ENCODE measurements at places on chromosomes 11 and 22.
A peak's percentile ranks its signal among the peaks of the same experiment; 100 is the strongest.

- no peak for DNase-seq
Observed at GRCh38 chr11:35148163-35148837, 9.3 kb downstream of the CD44 start.

GRCh38 chr11:17152306-17152705 lies 55.5 kb downstream of the PIK3C2A start:
- DNase-seq = no peak

DNA sequence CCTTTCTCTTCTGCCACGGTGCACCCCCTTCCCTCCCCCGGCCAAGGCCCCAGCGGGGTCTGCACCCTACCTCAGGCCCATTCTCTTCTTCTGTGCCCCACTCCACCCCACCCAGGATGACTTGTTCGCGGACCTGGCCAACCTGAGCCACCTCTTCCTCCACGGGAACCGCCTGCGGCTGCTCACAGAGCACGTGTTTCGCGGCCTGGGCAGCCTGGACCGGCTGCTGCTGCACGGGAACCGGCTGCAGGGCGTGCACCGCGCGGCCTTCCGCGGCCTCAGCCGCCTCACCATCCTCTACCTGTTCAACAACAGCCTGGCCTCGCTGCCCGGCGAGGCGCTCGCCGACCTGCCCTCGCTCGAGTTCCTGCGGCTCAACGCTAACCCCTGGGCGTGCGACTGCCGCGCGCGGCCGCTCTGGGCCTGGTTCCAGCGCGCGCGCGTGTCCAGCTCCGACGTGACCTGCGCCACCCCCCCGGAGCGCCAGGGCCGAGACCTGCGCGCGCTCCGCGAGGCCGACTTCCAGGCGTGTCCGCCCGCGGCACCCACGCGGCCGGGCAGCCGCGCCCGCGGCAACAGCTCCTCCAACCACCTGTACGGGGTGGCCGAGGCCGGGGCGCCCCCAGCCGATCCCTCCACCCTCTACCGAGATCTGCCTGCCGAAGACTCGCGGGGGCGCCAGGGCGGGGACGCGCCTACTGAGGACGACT lies 15.9 kb downstream of the RTN4RL2 start:
- no peak for DNase-seq

DNA sequence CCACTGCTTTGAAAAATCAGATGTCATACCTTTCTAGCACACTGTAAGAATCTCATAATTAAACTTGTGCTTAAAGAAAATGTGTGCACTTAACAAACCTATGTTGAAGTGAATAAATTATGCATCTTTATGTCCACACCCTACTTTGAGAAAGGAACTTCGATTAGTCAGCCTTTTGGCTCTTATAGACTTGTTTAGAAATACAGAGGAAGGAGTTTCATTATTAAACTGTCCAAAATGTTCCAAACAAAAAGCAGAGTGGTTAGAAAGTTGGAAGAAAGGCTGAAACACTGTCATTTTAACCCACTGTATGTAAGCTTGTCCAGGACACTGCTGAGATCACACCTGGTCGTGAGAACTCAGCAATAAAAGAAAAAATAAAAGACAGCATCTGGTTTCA lies 863.2 kb upstream of the CHORDC1 start:
- peak; percentile 21 for DNase-seq

DNA sequence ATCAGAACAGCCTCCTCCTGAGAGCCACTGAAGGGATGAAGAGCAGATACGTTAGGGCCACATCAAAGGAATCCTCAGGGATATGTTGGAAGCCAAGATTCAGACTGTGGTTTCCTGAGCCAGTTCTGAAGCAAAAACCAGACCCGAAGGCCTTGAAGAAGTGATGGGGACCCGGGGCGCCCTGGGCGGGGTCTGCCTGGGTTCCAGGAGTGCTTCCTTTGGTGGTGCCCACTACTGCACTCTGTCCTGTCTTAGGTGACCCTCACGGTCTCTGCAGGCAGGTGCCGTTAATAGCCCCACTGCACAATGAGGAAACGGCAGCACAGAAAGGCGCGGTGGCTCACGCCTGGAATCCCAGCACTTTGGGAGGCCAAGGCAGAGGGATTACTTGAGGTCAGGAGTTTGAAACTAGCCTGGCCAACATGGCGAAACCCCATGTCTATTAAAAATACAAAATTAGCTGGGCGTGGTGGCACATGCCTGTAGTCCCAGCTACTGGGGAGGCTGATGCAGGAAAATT lies 12.9 kb upstream of the SH3BP1 start:
- no peak for DNase-seq

DNA sequence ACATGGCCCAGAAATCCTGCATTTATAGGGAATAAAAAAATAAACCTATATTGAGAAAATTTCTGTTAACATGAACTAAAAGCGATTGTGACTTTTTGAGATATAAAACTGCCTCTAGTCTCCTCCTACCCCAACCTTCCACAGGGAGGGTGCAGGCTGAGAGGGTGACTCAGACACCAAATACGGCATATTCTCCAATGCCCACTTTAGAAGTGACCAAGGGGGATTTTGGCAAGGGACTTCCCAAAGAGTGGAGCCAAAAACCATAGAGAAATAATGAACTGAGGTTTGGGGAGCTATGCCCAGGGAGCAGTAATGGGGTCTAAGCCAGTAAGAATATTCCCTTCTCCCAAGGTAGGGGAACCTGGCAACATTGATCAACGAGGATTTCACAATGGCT lies 124.9 kb upstream of the ZC3H12C start:
- DNase-seq = no peak

GRCh38 chr22:39349506-39349966 lies 255 bp upstream of the SYNGR1 start:
- no peak for DNase-seq

GRCh38 chr11:79485694-79486093 lies 44.9 kb upstream of the TENM4 start:
- DNase-seq = no peak

DNA sequence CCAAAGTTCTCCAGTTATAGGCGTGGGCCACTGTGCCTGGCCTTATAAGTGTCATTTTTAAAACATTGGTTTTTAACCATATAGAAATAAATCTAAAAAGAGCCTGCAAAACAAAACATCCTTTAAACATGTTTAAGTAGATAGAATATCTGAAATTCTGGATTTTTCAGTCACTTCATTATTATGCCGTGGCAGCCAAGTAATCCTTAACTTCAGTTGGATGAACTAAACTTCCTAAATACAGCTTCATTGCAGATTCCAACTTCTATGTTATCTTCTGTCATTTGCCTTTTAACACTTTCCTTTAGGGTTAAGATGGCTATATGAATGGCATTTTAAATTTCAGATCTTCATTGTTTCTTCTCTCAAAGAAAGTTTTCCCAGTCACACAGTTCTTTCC lies 291.4 kb downstream of the TMEM135 start:
- no peak for DNase-seq

GRCh38 chr11:64323373-64323772 lies 5.5 kb downstream of the PRDX5 start:
- no peak for DNase-seq

- no peak for DNase-seq
Observed at GRCh38 chr11:117565709-117566108, 231.3 kb downstream of the DSCAML1 start.

DNA sequence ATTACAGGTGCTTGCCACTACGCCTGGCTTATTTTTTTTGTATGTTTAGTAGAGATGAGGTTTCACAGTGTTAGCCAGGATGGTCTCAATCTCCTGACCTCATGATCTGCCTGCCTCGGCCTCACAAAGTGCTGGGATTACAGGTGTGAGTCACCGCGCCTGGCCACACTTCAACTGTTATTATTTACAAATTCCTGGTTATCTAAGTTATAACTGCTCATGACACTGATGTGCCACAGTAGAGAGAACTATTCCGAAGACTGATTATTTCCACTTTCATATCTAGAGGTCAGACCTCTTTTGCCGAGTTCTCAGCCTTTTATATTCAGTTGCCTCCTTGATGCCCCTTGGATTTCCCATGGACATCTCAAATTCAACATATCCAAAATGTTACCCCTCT lies 3.9 kb upstream of the NUP160 start:
- no peak for DNase-seq

GRCh38 chr22:41905411-41906202 lies 9.3 kb downstream of the SHISA8 start:
- no peak for DNase-seq

DNA sequence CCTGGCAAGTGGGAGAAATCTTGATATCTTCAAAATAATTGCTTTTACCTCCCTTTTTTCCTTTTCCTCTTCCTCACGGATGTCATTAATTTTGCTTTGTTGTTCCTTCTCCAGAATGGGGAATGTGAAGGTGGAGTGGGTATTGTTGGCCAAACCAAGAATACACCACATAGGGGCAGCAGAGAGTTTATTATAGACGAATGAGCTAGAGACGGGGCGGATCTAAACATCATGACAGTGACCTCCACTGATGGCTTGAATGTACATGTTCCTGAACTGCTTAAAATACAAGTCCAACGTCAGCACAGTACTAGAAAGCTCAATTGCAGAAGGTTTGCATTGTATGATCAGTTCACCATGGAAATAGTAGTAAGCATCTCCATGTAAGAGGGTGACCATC lies 122.3 kb upstream of the SNX19 start:
- DNase-seq = peak; percentile 19

- no peak for DNase-seq
Observed at GRCh38 chr11:46452918-46453517, 61.4 kb upstream of the CHRM4 start.

DNA sequence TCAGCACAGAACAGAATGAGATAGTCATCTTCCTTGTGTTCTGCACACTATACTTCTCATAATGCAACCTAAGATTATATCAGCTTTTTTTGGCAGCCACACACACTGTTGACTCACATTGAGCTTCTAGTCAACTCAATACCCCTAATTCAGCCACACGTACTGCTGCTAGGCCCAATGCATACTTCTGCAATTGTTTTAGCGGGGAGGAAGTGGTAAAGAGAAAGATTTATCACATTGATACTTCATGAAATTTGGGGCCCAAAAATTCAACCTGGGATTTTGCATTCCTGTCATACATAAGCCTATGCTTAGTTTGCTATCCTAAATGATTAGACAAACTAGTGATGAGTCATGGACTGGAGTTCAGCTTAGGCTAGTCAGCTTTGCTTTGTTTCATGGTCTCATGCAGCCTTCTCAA lies 8.6 kb upstream of the UPB1 start:
- peak; percentile 98 for DNase-seq

DNA sequence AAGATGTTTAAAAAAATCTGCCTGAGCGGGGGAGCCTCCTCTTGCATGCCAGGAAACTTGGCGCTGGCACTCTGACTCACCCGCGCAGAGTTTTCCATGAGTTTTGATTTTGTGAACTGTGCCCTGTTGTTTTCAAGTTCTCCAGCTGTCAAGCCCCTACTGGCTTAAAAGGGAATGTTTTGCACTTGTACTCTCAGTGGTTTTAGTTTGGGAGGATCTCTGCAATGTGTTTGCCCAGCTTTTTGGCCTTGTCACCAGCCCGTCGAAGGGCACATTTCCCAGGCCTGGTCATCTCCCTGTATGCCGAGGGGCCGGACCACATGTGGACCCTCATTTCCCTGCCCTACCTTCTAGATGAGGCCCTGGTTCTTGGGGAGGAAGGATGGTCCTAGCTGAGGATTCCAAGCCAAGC lies 12.2 kb downstream of the MRGPRF start:
- peak; percentile 74 for DNase-seq

DNA sequence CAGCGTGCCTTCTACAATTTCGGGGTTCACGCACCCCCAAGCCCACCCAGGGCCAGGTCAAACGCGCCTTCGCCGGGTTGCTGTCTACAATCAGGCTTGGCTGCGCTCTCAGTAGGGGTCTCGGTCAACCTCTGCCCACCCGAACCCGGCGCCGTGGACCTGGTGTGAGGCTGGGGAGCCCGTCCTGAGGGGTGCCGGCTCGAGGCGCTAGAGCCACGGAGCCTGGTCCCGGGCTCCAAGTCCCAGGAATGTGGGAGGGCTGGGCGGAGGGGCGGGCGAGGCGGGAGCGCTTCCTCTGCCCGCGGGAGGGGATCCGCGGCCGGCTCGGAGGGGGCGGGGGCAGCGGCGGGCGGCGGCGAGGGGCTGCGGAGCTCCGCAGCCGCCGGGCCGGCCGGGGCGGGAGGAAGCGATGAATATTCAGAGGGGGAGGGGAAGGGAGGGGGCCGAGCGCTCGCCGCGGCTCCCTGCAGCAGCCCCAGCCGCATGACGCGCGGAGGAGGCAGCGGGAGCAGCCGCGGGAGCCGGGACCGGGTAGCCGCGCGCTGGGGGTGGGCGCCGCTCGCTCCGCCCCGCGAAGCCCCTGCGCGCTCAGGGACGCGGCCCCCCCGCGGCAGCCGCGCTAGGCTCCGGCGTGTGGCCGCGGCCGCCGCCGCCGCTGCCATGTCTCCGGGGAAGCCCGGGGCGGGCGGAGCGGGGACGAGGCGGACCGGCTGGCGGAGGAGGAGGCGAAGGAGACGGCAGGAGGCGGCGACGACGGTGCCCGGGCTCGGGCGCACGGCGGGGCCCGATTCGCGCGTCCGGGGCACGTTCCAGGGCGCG lies at the start of gene PTPRJ:
TSS of gene PTPRJ (plus strand) at position 472 of the 819 bp plus-strand sequence. CDS start 354 bp downstream, outside the sequence.
- DNase-seq = peak; percentile 48

DNA sequence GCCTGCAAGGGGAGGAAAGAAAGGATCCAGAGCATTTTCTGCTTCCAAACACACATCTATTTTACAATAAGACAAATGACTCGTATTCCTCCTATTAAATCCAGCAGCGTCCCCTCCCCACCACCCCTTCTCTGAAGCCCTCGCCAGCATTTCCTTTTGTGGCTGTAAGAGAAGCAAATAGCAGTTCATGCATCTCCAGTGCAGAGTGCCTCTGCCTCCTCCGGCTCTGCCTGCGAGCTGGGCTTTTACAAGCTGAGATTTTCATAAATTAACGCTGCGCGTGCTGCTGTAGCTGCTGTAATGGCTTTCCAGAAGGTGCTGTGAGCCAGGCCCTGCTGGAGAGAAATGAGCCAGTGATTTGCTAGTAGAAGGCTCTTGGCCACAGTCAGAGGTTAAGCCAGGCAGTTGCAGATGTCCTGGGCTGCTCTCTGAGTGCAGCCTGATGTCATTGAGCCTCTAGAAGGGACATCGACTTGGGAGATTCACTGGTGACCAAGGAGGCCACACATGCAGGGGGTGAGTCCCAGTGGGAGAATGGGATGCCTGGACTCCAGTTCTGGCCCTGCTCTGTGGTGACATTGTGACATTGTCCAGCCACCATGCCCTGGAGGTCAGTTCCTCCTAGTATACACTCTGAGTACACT lies 134.5 kb upstream of the NAV2 start:
- DNase-seq = peak; percentile 90

DNA sequence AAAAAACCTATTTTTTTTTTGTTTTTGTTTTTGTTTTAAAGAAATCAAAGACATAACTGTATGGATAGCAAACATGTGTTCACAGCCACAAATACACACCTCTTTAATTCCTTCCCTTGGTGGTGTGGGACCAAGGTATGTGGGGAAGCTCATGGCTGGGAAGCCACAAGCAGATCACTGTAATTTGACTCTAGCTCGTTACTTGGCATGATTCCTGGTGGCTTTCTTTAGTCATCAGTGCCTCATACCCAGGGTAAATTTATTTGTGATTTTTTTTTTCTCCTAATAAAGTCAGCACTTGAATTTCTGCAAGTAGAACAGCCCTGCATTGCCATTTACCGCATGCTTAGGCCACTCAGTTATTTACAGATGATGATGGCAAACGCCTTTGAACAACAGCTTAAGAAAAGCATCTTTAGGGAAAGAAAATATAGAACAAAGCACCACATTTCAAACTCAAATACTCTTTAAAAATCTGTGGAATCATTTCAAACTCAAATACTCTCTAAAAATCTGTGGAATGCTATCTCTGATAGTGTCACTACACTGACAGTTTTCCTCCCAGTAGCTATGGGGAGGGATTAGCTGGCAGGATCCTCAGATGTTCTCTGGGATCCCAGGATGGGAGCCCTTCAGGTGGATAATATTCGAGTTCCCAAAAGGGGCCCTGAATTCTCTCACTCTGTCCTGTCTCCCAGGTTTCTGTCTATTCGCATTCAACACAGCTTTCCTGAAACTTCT lies 687.2 kb downstream of the OPCML start:
- peak; percentile 97 for DNase-seq

- no peak for DNase-seq
Observed at GRCh38 chr22:39723899-39724351, 153.4 kb downstream of the CACNA1I start.

Data from fibroblast of upper back skin (primary cell).